ENCODE measurements at places on chromosomes 3 and 15. TPM values are rescaled to one million over a fixed set of nuclear protein-coding genes. Genes with fewer than 3 reads are reported as not detected.

DNA sequence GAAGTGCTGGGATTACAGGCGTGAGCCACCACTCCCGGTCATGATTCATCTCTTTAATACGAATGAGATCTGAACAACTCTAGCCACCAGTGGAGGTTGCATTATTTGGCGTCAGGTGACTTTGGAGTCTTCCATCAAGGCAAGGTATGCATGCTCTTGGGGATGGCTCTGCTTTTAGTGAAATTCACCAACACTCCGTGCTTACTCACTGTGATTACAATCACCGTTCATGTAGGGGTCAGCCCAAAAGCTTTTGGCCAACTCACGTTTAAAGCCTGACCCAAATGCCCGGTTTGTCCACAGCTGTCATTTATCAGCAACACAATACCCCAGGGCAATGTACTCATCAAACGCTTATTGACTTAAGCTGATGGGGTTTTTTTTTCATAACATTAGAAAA is 155.4 kb downstream of the PDZRN3 start:
- H3K27me3 ChIP-seq, result no peaks in the 10 kb centered on the region
- H3K4me3 ChIP-seq, result no peak overlapping the region
- no peak overlapping the region for H3K27ac ChIP-seq
- no peak for DNase-seq

DNA sequence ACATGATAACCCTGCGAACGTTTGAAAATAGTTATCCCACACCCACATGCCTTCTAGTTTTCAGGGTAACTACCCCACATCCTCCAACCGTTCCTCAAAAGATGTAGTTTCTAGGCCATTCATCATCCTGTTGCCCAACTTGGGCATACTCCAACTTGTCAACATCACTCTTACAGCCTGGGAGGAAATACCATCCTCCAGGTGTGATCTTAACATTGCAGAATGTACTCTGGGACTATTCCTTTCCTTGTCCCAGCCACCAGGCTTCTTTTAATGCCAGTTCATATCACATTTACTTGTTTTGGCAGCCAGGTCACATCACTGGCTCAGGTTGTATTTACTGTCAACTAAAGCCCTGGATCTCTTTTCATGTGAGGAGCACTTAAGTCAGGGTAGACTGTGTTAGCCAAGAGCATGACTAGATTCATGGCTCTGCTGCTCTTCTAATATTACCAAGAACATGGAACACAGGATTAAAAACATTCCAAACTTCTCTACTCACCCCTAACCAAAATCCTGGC is 4.0 kb upstream of the DENND6A start:
- peaks cover 3% of the 10 kb centered on the region for H3K4me1 ChIP-seq
- no peaks in the 10 kb centered on the region for H3K27me3 ChIP-seq
- no peak overlapping the region for H3K4me3 ChIP-seq
- no peaks in the 10 kb centered on the region for H3K36me3 ChIP-seq
- no peak for DNase-seq

DNA sequence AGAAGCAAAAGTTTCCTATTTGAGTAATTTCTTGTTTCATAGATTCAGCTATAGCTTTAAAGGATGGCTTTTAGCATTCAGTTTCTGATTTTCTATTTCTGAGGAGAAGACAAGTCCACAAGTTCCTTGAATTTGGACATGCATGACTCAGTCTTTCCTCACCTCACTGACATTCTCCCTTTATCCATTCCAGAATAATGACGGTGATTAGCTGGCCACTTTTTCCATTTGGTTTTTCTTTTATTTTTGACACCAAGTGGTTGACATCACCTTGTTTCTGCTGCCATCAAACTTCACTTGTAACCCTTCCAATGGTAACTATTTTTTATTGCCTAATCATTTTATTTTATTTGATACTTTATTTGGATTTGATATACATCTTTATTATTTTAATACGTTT is 404.4 kb upstream of the KCNMB2 start:
- no peak overlapping the region for H3K27ac ChIP-seq
- DNase-seq, result no peak
- H3K4me1 ChIP-seq, result no peaks in the 10 kb centered on the region
- H3K27me3 ChIP-seq, result no peaks in the 10 kb centered on the region
- H3K4me3 ChIP-seq, result no peak overlapping the region
- no peaks in the 10 kb centered on the region for H3K36me3 ChIP-seq

GRCh38 chr15:72463702-72464101 is 10.4 kb upstream of the ARIH1 start:
- H3K4me1 ChIP-seq, result peaks cover 3% of the 10 kb centered on the region
- H3K27ac ChIP-seq, result no peak overlapping the region
- H3K27me3 ChIP-seq, result no peaks in the 10 kb centered on the region
- H3K4me3 ChIP-seq, result no peak overlapping the region
- no peak for DNase-seq
- H3K36me3 ChIP-seq, result no peaks in the 10 kb centered on the region

- peaks cover 13% of the 10 kb centered on the region for H3K4me1 ChIP-seq
- H3K27ac ChIP-seq, result peak overlapping the region; percentile 33
- H3K36me3 ChIP-seq, result no peaks in the 10 kb centered on the region
These were observed 36.3 kb downstream of the LRTM1 start for GRCh38 chr3:54891540-54891897.

- no peaks in the 10 kb centered on the region for H3K4me1 ChIP-seq
- H3K36me3 ChIP-seq, result no peaks in the 10 kb centered on the region
- H3K4me3 ChIP-seq, result peak within 1 kb of the TSS; percentile 28
- no peaks in the 10 kb centered on the region for H3K27me3 ChIP-seq
- peak; percentile 57 for DNase-seq
These were observed at the start of gene SLC15A2 for GRCh38 chr3:121894301-121894990. Gene SLC15A2 (plus strand): TSS chr3:121894401. CDS start chr3:121894477, 76 bp downstream.

- H3K27ac ChIP-seq, result no peak overlapping the region
- H3K27me3 ChIP-seq, result no peaks in the 10 kb centered on the region
- no peaks in the 10 kb centered on the region for H3K4me1 ChIP-seq
These were observed 71.8 kb downstream of the MINDY2 start for GRCh38 chr15:58842713-58843396.

GRCh38 chr15:59208613-59209249 is 2.1 kb downstream of the LDHAL6B start:
- peaks cover 44% of the 10 kb centered on the region for H3K36me3 ChIP-seq
- no peak for DNase-seq
- no peaks in the 10 kb centered on the region for H3K27me3 ChIP-seq
- no peak overlapping the region for H3K4me3 ChIP-seq
- no peaks in the 10 kb centered on the region for H3K4me1 ChIP-seq

The FBXW12 gene
- not detected for total RNA-seq

The CCR9 gene
- total RNA-seq, result 0.11 TPM

The RFTN1 gene
- 111 TPM for total RNA-seq

The GRM7 gene
- 0.46 TPM for total RNA-seq

The XIRP1 gene
- 0.07 TPM for total RNA-seq

The ARPIN gene
- total RNA-seq, result 29.8 TPM

The ELL3 gene
- total RNA-seq, result 7.4 TPM
